ENCODE measurements at places on chromosomes 13 and 19. TPM values are rescaled to one million over a fixed set of nuclear protein-coding genes. Genes with fewer than 3 reads are reported as not detected.
A peak's percentile ranks its signal among the peaks of the same experiment; 100 is the strongest.

DNA sequence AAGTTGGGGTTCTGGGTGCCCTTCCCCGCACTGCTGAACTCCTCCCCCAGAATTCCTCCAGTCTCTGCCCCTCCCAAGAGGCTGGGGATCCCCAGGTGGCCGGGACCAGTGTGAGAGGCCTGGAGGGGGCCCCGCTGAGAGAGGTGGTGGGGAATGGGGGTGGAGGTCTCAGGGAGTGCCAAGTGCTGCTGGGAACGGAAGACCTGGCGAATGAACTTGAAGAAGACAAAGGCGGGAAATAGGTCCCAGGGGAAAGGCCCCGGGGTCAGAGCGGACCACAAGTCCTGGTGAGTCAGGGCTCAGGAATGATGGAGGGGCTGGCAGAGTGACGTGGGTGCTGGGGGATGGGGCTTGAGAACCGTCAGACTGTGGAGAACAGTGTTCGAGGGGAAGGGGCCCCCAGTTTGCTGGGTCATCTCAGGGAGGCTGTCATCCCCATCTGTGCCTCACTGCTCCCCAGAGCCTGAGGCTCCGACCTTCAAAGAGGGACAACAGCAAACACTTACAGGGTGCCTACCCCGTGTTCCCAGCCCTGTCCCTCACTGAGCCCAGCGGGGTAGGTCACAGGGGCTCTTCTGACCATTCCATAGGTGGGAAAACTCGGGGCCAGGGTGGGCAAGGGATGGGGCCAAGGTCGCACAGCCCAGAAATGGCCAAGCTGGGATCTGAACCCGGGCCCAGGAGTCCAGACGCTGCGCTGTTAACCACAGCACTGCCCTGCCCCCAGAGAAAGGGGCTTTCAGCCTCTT is 16.0 kb upstream of the SEMA6B start:
- peak; percentile 85 for DNase-seq
- peaks cover 23% of the 10 kb centered on the region for H3K4me1 ChIP-seq
- H3K36me3 ChIP-seq: no peaks in the 10 kb centered on the region
- peak overlapping the region; percentile 9 for H3K4me3 ChIP-seq

GRCh38 chr19:11797491-11797890 is 832 bp upstream of the ZNF491 start:
- H3K36me3 ChIP-seq: peaks cover 6% of the 10 kb centered on the region
- no peak for DNase-seq
- H3K4me1 ChIP-seq: peaks cover 15% of the 10 kb centered on the region
- peak overlapping the region; percentile 98 for H3K27ac ChIP-seq

GRCh38 chr19:55487924-55488687 is at the start of gene SSC5D:
TSS of gene SSC5D (plus strand) at chr19:55488436. CDS start at chr19:55488590, 154 bp downstream.
- peaks cover 33% of the 10 kb centered on the region for H3K4me1 ChIP-seq
- no peak for DNase-seq
- peaks cover 1% of the 10 kb centered on the region for H3K36me3 ChIP-seq
- peak within 1 kb of the TSS; percentile 99 for H3K27ac ChIP-seq
- H3K27me3 ChIP-seq: no peaks in the 10 kb centered on the region

- H3K4me3 ChIP-seq: no peak overlapping the region
- peaks cover 3% of the 10 kb centered on the region for H3K27me3 ChIP-seq
- H3K27ac ChIP-seq: no peak overlapping the region
- no peak for DNase-seq
Observed at GRCh38 chr13:38866649-38867048, 124.0 kb downstream of the STOML3 start.

DNA sequence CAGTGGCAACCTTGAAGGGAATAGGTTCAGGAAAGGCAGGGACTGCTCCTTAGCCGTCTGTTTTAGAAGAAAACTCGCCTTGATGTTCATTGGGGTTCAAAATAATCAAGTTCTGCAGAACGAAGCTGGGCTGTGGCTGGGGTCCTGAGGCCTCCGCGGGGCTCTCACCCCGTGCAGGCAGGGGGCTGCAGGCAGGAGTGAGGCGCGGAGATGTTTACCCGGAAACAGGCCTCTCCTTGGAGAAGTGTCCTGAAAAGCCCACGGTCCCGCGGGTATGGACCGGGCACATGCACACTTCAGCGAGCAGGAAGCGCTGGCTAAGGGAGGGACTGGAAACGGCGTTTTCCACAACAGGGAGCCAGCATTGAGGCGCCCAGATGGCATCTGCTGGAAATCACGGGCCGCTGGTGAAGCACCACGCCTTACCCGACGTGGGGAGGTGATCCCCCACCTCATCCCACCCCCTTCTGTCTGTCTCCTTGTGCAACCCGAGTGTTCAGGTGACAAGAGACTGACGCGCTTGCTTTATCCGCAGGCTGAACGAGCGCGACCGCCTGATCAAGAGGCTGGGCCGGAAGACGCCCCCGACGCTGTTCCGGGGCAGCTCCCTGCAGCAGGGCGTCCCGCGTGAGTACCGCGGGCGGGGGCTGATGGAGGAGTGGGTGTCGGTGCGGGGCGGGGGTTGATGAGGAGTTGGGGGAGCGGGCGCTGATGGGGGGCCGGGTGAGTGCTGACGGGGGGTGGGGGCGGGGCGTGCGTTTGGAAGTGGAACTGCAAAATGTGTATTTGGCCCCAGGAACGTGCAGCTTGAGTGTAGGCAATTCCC is 39.6 kb downstream of the SHISA2 start:
- H3K4me3 ChIP-seq: no peak overlapping the region
- no peaks in the 10 kb centered on the region for H3K36me3 ChIP-seq
- no peaks in the 10 kb centered on the region for H3K27me3 ChIP-seq
- peaks cover 47% of the 10 kb centered on the region for H3K4me1 ChIP-seq
- H3K27ac ChIP-seq: no peak overlapping the region

DNA sequence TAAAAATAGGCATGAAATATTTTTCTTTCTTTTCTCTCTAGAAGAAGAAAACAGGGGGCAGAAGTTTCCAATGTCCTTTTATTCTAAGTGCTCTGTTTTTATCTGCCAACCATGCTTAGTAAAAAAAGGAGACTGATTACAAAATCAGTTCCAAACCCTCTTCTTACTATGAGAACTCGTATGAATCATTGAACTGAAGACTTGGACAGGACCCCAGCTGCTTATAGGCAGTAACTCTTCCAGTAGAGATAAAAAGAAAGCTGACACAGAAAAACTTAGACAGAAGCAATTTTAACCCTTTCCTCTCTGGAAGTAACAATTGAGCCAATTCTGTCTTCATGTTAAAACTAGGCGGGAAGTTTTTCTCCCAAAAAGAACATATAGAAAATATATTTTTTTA is 24.5 kb upstream of the FREM2 start:
- peaks cover 3% of the 10 kb centered on the region for H3K27me3 ChIP-seq
- no peak overlapping the region for H3K27ac ChIP-seq

Gene GSK3A
- 42.0 TPM for total RNA-seq
